ENCODE measurements at places on chromosomes 3 and 15.

DNA sequence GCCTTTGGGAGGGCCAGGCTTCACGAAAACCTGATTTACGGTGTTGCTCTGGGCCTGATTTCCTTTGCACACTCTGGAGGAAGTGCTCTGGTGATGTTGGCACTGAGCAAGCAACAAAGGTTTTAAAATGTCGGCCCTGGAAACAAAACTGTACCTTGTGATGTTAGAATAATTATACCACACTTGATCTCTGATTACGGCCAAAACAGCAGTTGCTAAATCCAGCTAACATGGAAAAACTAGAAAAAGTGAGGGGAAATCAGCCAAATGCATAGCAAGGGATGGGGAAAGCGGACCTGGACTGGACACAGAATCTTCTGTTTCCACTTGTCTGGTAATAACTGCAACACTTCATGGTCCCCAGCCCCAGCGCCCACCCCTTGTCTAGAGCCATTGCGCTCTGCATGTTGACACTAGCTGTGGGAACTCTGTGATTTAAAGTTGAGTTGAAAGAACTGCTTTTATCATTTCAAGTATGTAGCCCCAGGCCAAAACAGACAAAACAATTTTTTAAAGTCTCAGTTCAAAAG, 120.1 kb downstream of the VGLL4 start:
- DNase-seq, result no peak

GRCh38 chr3:127690106-127690505, 17.4 kb downstream of the ABTB1 start:
- DNase-seq, result no peak

GRCh38 chr3:173096994-173097785, 43.8 kb downstream of the SPATA16 start:
- no peak for DNase-seq

DNA sequence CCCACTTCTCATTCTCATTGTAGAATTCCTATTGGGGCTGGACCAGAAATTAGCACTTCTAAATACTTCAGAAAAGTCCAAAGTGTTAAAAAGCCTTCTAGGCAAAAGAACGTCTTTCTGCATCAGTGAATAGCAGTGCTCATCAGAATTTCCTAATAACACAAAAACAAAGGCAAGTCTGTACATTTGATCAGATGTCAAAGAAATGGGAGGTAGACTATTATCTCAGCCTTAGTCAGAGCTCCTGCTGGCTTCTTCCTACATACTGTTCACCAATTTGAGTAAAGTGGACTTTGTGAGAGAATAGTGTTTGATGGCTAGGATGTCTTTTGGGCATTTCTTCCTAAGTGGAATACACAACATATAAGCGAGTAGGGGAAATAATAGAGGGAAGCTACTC, 48.7 kb downstream of the FOXB1 start:
- no peak for DNase-seq

DNA sequence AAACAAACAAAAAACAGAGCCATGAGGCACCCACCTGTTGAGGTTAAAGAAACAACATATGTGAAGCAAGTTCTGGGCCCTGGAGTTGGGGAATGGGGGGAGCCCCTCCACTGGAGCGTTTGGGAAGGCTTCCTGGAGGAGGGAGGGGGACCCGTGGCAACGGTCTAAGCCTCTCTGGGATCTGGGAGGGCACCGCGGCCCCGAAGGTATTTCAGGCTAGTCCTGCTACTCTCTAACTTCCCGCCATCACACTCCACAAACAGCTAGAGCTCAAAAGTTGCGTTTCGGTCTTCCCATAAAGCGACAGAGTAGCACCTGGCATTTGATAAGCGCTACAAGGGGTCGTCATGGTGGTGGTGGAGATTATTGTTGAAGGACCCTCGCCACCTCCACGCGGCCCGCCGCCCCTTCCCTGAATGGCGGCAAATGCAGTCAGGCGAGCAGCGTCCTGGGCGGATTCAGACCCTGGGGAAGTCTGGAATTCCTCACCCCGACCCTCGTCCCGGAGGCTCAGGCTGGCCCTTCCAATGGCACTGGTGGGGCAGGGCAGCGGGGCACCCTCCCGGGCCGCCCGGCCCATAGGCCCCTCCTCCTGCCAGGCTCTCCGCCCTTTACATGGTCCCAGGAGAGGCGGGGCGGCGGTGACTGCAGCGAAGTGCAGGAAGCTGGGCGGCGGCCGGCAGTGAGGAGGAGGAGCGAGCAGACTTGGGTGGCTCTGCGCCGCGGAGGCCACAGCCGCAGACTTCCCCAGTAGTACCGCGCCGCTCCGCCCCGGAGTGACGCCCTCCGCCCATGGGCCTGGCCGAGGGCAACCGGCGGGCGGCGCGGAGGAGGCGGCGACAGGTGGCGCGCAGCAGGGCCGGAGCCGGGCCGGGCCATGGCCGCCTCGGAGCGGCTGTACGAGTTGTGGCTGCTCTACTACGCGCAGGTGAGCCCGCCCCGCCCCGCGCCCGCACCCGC, at the start of gene NBEAL2:
TSS of gene NBEAL2 (plus strand) at position 682 of the 960 bp plus-strand sequence. CDS start at position 878, 196 bp downstream.
- DNase-seq, result peak; percentile 99

DNA sequence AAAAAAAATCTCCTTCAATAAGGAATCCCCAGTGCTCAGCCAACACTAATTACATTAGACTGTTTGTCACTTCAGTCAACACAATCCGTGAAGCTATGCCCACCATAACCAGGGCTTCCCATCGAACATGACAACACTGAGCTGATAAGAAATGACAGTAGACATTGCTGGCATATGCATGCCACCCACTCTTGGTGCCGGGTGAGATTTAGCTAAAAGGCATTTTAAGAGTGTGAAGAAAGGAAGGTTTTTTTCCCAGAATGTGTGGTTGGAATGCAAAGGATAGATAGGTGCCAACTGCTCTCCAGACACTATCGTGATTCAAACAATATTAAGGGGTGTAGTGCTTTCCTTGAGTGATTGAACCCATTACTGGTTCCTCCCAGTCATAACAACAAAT, 344.0 kb upstream of the LMCD1 start:
- DNase-seq, result no peak

DNA sequence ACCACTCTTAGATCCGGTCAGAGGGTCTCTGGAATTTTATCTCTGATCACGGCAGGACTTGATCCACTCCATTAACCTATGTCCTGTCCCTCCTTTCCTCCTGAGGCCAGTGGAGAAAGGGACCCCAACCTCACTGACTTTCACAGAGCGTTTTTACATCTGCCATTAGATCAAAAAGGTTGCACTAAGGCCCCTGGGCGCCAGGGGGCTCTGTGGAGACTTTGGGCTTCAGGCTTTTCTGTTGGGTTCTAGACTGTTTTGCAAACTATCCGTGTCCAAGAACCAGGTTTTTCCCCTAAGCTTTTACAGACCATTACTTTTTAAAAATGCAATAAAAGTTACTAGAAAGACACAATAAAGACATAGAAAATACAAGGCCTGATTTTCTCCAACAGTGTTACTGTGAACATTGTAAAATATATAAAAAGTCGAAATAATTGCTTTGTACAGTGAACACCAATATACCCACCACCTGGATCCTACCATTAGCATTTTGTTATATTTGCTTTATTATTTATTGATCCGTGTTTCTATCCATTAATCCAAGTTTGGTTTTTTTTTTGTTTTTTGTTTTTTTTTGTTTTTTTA, 159.7 kb downstream of the POLR2M start:
- peak; percentile 47 for DNase-seq

Measured in CD4-positive, alpha-beta T cell treated with Interleukin-6 for 4 hours (primary cell).